Left ventricle myocardium superior (tissue), 1 donor: ENCODE measurements at places on chromosomes 5 and 9.

- DNase-seq = no peak
These were observed 146.8 kb downstream of the ATPSCKMT start for GRCh38 chr5:10102706-10103497.

DNA sequence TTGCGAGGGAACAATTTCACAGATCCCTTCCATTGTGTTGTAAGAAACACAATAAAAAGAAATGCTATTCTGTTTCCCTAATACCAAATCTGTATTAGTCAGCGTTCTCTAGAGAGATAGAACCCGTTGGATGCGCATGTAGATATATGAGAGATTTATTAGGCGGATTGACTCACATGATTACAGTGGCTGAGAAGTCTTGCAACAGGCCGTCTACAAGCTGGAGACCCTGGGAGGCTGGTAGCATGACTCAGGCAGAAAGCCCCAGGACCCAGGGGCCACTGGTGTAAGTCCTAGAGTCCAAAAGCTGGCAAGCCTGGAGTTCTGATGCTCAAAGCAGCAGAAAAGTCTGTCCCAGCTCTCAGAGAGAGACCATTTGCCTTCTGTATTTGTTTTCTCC lies 18.4 kb upstream of the IL17B start:
- DNase-seq = no peak

DNA sequence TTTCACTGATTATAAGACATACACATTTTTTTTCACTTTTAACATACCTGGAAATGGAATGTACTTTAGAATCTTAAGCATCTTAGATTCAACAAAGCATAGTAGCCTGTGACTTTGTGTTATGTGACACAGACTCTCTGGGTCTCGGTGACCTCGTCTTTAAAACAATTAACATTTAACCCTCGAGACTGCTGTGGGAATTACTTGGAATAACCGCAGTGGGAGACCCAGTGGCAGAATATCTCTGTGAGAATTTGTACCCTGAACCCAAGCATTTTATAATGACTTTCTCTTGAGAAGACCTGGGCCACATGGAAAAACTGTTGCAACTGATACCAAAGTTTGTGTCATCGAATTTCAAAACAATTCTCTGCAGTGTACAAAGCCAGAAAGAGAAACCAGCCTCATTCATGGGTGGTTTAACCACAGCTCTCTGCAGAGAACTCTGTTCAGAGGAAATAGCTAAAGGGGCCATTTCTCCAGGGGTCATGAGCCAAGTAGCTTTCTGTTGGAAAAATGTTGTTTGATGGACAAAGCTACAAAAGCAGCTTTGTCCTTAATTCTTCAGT lies 10.0 kb upstream of the RETREG1 start:
- no peak for DNase-seq

- DNase-seq = no peak
These were observed 1646.1 kb upstream of the CDH6 start for GRCh38 chr5:29547236-29547865.
